A549 treated with DMSO at 1 μM for 4 hours (cell line): ENCODE measurements at places on chromosomes 1 and 21. TPM values are rescaled to one million over a fixed set of nuclear protein-coding genes. Genes with fewer than 3 reads are reported as not detected.

Gene C1orf115
- 4.4 to 5.6 TPM (median 5.5 TPM) in 5 replicates for total RNA-seq

Gene NFASC
- total RNA-seq, result 1.5 to 2.4 TPM (median 1.8 TPM) in 5 replicates

Gene C4BPA
- 0.48 to 1.0 TPM (median 0.64 TPM) in 5 replicates for total RNA-seq

Gene FGGY
- total RNA-seq, result 2.2 to 2.9 TPM (median 2.3 TPM) in 5 replicates

Gene LORICRIN
- not detected in 5 replicates for total RNA-seq

Gene RIMS3
- 0.66 to 1.3 TPM (median 0.99 TPM) in 5 replicates for total RNA-seq

Gene CD101
- total RNA-seq, result 0.19 to 0.56 TPM (median 0.38 TPM) in 5 replicates

Gene CD52
- total RNA-seq, result not detected in 5 replicates

Gene OR2M3
- total RNA-seq, result not detected in 5 replicates

Gene SPRR5
- total RNA-seq, result not detected in 5 replicates

Gene KDM1A
- total RNA-seq, result 74.8 to 80.8 TPM (median 76.8 TPM) in 5 replicates

Gene FAM151A
- not detected in 5 replicates for total RNA-seq

Gene GJA9
- total RNA-seq, result 0.05 to 0.09 TPM (median 0.08 TPM) in 3 of 5 replicates, not detected in the others

Gene ECM1
- 2.1 to 2.7 TPM (median 2.3 TPM) in 5 replicates for total RNA-seq

Gene FALEC
- 0.17 to 0.33 TPM in 2 of 5 replicates, not detected in the others for total RNA-seq

Gene ETV3L
- not detected in 5 replicates for total RNA-seq

Gene BSDC1
- total RNA-seq, result 19.5 to 22.7 TPM (median 21.8 TPM) in 5 replicates

Gene ALPL
- total RNA-seq, result 0.19 to 0.47 TPM (median 0.31 TPM) in 5 replicates

Gene GLIS1
- 0.03 to 0.06 TPM (median 0.04 TPM) in 3 of 5 replicates, not detected in the others for total RNA-seq

Gene MARK1
- 0.06 to 0.22 TPM (median 0.08 TPM) in 5 replicates for total RNA-seq

Gene TNFRSF1B
- 0.28 to 0.62 TPM (median 0.33 TPM) in 5 replicates for total RNA-seq

Gene RRAGC
- 24.9 to 29.5 TPM (median 28.6 TPM) in 5 replicates for total RNA-seq

Gene TRIM67
- 0.17 to 0.28 TPM (median 0.22 TPM) in 5 replicates for total RNA-seq

Gene C1orf21
- 7.9 to 9.6 TPM (median 9.3 TPM) in 5 replicates for total RNA-seq

Gene CDC20
- total RNA-seq, result 168 to 216 TPM (median 190 TPM) in 5 replicates

Gene PLPP3
- total RNA-seq, result 27.6 to 36.1 TPM (median 32.0 TPM) in 5 replicates

Gene STIL
- total RNA-seq, result 10.7 to 12.2 TPM (median 11.7 TPM) in 5 replicates

Gene SIPA1L2
- 8.2 to 9.5 TPM (median 9.3 TPM) in 5 replicates for total RNA-seq

Gene PPP1R8
- 37.9 to 42.6 TPM (median 39.4 TPM) in 5 replicates for total RNA-seq

Gene COL9A2
- 0.14 to 0.49 TPM (median 0.19 TPM) in 5 replicates for total RNA-seq

Gene PGLYRP4
- total RNA-seq, result not detected in 5 replicates

Gene AIDA
- total RNA-seq, result 62.9 to 77.3 TPM (median 67.8 TPM) in 5 replicates

Gene PADI3
- total RNA-seq, result 1.3 to 2.0 TPM (median 1.8 TPM) in 5 replicates

Gene NEXN
- total RNA-seq, result 4.6 to 7.1 TPM (median 5.1 TPM) in 5 replicates

Gene MYOC
- not detected in 5 replicates for total RNA-seq

Gene LRRN2
- total RNA-seq, result 15.3 to 20.3 TPM (median 16.6 TPM) in 5 replicates

Gene TBX19
- 0.59 to 1.0 TPM (median 0.86 TPM) in 5 replicates for total RNA-seq

Gene ZFP69B
- 1.5 to 2.4 TPM (median 2.3 TPM) in 5 replicates for total RNA-seq

Gene ZNF644
- total RNA-seq, result 12.3 to 15.9 TPM (median 13.6 TPM) in 5 replicates

Gene DNAJC11
- total RNA-seq, result 34.9 to 38.2 TPM (median 36.8 TPM) in 5 replicates

Gene TRMT13
- 6.0 to 9.4 TPM (median 8.5 TPM) in 5 replicates for total RNA-seq

Gene RHD
- not detected in 5 replicates for total RNA-seq

Gene CD5L
- total RNA-seq, result not detected in 5 replicates

Gene ARID1A
- total RNA-seq, result 31.2 to 35.2 TPM (median 35.0 TPM) in 5 replicates

Gene COQ8A
- total RNA-seq, result 18.9 to 24.1 TPM (median 21.4 TPM) in 5 replicates

Gene HES2
- total RNA-seq, result 2.1 to 4.3 TPM (median 3.1 TPM) in 5 replicates

Gene RXRG
- not detected in 5 replicates for total RNA-seq

Gene VSIG8
- 0.06 to 0.07 TPM in 2 of 5 replicates, not detected in the others for total RNA-seq

Gene HIPK1
- 13.5 to 21.7 TPM (median 19.9 TPM) in 5 replicates for total RNA-seq

Gene RNU1-3
- 7.3 TPM in 1 of 5 replicates, not detected in the others for total RNA-seq

Gene PTCH2
- 0.08 to 0.28 TPM (median 0.23 TPM) in 5 replicates for total RNA-seq

Gene GJA4
- total RNA-seq, result not detected in 5 replicates

Gene LAPTM5
- 0.07 to 0.36 TPM (median 0.14 TPM) in 5 replicates for total RNA-seq

Gene VTCN1
- 0.06 to 0.17 TPM (median 0.06 TPM) in 3 of 5 replicates, not detected in the others for total RNA-seq

Gene CFAP107
- total RNA-seq, result not detected in 5 replicates

Gene BEST4
- total RNA-seq, result 0.15 to 0.66 TPM (median 0.37 TPM) in 5 replicates

Gene KRTAP21-2
- not detected in 5 replicates for total RNA-seq

Gene AMY1B
- not detected in 5 replicates for total RNA-seq

Gene GPR25
- total RNA-seq, result 0.11 TPM in 1 of 5 replicates, not detected in the others

Gene FCER1G
- 0.33 TPM in 1 of 5 replicates, not detected in the others for total RNA-seq
